NCI-H187 treated with DMSO at 0.1 percent for 48 hours (cell line): ENCODE measurements at places on chromosomes 3 and 15.

DNA sequence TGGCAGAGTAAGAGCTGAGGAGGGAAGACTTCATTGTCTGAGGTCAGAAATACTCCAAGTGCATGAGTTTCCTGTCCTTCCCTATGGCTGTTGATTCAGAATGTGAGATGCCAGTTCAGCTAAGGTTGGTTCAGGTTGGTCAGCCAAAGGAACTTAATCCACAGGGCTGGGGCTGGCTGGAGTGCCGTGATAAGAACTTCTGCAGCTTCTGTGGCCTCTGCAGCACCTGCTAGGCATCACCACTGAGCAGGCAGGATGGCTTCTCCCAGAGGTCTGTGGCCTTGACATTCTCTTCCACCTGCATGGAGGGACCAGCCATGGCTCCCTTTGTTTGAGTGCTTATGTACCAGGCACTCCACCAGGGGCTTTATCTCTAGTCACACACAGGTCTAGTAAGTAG lies 109.5 kb upstream of the PLXNA1 start:
- DNase-seq, result no peak

DNA sequence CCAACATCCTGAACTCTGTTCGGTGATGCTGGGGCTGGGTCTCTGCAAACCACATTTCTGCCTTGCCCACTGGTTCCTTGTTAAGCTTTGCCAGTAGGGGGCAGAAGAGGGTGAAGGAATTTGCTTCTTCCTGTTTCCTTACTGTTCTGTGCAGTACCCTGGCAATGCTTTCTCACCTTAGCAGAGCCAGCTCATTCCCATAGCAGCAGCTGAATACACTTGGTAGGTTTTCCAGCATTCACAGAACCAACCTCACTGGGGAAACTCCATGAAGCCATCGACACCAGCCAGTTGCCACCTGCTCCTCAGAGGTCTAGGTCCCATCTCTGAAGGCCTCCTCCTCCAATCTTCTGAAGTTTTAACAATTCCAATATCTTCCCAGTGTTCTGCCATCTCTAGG lies 308.4 kb downstream of the PDCD6IP start:
- no peak for DNase-seq

DNA sequence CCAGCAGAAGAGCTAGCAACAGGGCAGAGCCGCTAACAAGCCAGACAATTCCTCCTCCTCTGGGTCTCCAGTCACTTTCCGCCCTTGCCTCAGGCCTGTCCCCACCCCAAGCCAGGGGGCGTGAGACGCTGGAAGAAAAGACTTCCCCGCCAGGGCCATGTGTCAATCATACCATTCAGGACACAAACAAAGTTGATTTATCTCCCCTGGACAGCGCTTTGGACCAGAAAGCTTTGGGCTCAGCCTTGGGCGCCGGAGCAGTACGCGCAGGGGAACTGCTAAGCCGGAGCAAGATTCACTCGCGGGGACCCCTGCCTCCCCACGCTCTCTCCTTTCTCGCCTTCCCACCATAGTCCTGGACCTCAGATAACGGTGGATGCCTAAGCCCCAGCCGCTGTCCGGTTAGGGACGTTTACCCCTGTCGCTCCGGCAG lies 479 bp downstream of the LRRC2 start:
- no peak for DNase-seq

- no peak for DNase-seq
Measured at GRCh38 chr15:35166730-35167359, 81.8 kb upstream of the NANOGP8 start.

DNA sequence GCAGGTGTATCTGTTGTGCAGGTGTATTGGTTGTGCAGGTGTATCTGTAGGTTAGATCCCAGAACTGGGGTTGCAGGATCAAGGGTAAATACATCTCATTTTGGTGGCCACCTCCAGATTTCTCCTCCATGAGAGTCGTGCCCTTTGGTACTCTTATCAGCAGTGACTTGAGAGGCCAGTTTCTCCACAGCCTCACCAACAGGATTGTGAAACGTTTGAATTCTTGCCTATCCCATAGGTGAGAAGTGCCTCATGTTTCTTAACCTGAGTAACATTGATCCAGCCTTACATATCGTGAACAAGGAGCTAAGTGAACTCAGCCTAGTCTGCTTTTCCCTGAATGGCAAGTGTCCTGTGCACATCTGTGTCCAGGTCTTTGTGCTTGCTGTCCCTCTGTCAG lies 55.4 kb downstream of the CMTM8 start:
- DNase-seq, result no peak

- DNase-seq, result no peak
Measured at GRCh38 chr3:176628101-176628639, 569.1 kb downstream of the TBL1XR1 start.

DNA sequence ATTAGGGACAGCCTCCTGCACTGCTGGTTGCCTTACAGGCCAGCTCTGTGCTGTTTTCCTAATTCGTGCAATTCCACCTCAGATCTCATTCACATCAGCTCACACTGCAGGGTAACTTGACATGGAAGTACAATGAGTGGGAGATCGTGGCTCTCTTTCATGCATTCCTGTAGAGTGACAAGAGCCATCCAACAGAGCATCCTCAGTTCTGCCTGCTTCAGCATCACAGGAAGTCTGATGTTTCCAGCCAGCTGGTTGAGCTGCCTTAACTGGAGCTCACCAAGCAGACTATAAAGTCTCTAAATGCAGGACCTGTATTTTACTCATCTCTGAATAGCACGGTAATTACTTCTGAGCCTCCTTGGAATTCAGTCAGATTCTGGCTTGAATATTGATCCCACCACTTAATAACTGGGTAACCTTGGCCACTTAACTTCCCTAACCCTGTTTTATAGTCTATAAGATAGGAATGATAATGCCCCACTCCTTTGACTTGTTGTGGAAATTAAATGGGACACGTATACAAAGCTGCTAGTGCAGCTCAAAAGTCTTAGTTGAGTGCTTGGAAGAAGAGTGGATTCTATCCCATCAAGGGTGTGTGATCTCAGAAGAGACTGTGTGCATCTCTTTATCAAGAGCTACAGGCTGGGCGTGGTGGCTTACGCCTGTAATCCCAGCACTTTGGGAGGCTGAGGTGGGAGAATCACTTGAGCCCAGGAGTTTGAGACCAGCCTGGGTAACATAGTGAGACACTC lies 1.4 kb upstream of the DIS3L start:
- no peak for DNase-seq

- no peak for DNase-seq
Measured at GRCh38 chr15:35436422-35436821, 109.5 kb downstream of the DPH6 start.

- DNase-seq, result no peak
Measured at GRCh38 chr15:92149465-92149864, 244.2 kb upstream of the ST8SIA2 start.

GRCh38 chr15:95929232-95929846 lies 401.2 kb upstream of the NR2F2 start:
- no peak for DNase-seq

GRCh38 chr3:46453526-46454208 lies 11.0 kb downstream of the LTF start:
- no peak for DNase-seq

GRCh38 chr15:95715906-95716656 lies 614.4 kb upstream of the NR2F2 start:
- DNase-seq, result no peak

GRCh38 chr15:97959724-97960363 lies 659 bp upstream of the ARRDC4 start:
- DNase-seq, result no peak

- DNase-seq, result no peak
Measured at GRCh38 chr15:93103823-93104222, 14.8 kb upstream of the RGMA start.

DNA sequence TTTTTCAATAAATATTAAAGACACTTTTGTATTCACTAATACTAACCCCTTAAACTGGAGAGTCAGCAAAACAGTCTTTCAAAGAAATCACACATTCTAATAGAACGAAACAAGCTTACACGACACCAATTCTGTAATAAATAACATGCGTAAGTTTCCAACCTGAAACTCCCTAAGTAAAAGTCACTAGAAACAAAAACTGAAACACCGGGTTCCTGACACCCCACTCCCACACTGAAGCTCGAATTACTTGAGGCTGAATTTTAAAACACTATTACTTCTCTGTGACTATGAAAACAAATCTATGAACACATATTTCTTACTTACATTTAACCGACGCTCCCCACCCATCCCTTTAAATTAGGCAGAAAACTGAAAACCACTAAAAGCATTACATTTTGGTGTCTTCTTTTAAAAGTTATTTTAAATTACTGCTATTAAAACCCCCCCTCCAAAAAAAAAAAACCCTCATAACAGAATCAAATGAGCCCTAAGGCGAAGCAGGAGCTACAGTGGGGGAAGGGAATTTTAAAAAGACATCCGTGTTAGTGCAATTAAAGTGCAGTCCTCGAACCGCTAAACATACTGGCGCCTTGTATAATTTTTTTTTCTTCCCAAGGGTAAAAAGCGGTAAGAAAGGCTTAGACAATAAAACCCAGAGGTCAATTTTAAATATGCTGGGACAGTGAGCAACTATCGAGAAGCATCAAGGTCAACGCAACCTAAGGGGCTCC lies 878 bp downstream of the SPPL2A start:
- DNase-seq, result no peak

DNA sequence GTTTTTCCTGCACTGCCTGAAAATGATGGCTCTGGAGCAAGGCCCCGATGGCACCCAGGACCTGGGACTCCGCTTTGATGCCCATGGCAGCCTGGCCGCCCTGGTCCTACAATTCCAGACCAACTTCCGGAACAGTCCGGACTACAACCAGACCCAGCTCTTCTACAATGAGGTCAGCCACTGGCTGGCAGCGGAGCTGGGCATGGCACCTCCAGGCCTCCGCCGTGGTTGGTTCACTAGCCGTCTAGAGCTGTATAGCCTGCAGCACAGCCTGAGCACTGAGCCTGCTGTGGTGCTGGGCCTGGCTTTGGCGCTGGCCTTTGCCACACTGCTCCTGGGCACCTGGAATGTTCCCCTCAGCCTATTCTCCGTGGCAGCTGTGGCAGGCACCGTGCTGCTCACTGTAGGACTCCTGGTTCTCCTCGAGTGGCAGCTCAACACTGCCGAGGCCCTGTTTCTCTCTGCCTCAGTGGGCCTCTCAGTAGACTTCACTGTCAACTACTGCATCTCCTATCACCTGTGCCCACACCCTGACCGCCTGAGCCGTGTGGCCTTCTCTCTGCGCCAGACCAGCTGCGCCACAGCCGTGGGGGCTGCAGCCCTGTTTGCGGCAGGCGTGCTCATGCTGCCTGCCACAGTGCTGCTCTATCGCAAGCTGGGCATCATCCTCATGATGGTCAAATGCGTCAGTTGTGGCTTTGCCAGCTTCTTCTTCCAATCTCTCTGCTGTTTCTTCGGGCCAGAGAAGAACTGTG lies 10.9 kb downstream of the DISP2 start:
- DNase-seq, result no peak

DNA sequence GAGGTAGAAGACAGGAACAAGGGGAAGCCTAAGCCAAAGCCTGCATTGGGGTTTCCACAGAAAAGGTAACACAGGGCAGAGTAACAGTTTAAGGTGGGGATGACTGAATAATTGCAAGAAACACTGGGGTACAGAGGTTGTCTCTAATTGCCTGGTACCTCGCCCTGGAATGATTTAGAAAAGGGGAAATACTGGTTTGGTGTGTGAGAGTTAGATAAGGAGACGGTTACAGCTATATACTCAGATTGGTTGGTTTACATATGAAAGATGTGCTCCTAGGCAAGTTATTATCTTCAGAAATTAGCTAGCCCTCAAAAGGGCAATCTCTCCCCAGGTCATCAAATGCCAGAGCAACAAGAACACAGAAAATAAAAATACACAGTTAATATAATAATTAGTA lies 58.8 kb downstream of the SMARCC1 start:
- no peak for DNase-seq

DNA sequence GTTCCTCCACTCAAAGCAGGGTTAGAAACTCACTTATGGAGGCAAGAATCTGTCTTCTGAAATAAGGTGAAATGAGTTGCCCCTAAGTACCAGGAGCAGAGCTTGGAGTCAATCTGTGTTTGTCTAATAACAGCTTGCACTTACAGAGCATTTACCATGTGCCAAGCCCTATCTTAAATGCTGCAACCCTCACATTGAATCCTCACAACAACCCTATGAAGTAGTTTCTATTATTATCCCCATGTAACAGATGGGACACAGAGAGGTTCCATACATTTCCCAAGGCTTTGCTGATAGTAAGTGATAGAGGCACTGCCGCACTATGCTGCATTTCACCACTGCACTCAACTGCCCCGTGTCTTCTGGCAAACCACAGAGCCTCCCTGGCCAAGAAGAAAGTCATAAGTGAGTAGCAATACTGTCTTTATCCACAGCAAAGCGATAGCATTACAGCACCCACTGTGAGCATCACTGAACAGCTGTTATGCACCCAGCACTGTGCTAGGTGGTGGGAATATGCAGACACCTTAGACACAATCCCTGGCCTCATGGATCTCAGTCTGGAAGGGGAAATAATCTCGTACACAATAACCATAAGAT lies 141.5 kb downstream of the SSR3 start:
- DNase-seq, result no peak

GRCh38 chr15:93206893-93207292 lies 117.9 kb upstream of the RGMA start:
- no peak for DNase-seq

GRCh38 chr15:45456212-45457106 lies 66.1 kb downstream of the SLC30A4 start:
- no peak for DNase-seq

DNA sequence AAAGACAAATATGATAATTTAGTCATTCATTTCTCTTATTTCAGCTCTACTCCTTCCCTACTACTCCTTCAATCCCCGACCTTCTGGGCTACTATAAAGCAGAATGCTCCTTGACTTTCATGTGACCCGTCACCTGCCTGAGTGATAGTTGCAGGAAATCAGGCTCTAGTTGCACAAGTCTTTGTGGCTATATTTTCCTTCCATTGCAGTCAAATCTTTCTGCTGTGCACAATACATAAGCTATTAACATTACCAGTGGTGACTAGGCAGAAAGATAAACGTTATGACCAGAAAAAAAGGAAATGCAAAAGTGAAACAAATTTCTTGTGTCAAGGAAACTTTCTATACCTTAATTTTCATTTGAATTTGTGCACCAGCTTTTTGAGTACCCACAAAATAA lies 2.3 kb downstream of the SUCNR1 start:
- no peak for DNase-seq

DNA sequence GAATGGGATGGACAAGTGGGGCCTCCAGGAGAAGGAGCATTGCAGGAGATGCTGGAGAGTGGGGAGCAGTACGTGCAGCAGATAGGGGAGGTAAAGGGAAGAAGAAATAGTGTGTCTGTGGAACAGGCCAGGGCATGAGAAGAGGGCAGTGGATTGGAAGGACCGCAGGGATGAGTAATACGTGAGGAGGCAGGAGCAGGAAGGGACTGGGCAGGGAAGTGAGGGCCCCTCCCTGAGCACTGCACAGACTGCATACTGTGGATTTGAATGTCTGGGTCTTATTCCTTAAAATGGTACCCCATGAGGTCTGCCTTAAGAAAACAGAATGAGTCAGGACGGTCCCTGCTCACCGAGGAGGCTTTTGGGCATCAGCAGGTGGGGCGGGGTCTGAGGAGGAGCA lies 210.0 kb upstream of the NDN start:
- DNase-seq, result no peak

- no peak for DNase-seq
Measured at GRCh38 chr15:42576040-42576594, 711 bp downstream of the STARD9 start.
